ENCODE measurements at places on chromosomes 16 and 17. TPM values are rescaled to one million over a fixed set of nuclear protein-coding genes. Genes with fewer than 3 reads are reported as not detected.

GDPD3 gene
- total RNA-seq, result under 0.01 TPM

DNA sequence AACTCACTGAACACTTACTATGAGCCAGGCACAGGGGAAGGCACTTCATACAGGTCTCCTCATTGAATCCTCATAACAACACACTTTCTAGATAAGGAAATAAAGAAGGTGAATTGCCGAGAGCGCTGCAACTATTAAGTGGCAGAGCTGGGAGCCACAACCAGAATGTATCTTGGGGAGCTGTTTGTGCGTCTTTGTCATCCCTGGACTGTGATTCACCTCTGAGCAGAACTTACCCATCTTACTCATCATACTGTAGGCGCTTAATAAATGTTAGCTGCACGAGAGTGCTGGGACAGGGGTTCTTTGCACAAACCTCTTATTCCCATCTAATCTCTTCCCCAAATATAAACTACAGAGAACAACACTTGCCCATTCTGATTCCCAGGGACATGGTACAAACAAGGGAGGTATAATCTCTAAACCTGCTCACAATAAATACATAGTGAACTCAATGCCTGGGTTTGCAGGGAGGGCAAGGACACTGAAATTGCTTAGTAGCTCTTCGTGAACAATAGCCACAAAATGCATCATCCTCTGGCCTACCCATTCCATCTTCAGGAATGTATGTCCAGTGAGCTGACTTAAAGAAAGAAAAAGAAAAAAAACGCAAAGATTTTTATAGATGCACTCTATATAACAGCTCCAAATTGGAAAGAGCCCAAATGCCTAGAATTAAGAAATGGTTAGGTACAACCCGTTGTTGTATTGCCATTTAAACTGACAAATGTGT is 43.0 kb downstream of the MYO18A start:
- peak; percentile 79 for DNase-seq

DNA sequence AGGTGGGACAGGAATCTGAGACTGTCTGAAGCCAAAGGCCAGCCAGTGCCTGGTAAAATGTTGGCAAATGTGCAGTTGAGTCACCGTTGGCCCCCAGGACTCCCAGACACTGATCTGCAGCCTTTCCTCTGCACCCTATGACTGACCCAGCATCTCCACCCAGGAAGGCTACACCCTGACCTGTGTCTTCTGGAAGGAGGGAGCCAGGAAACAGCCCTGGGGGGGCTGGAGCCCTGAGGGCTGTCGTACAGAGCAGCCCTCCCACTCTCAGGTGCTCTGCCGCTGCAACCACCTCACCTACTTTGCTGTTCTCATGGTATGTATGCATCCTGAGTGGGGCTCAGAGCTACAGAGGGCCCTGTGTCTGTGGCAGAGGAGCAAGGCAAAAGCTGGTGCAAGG is 24.0 kb downstream of the ADGRG5 start:
- no peak for DNase-seq

GRCh38 chr17:29175349-29175748 is 4.8 kb downstream of the MYO18A start:
- no peak for DNase-seq

DNA sequence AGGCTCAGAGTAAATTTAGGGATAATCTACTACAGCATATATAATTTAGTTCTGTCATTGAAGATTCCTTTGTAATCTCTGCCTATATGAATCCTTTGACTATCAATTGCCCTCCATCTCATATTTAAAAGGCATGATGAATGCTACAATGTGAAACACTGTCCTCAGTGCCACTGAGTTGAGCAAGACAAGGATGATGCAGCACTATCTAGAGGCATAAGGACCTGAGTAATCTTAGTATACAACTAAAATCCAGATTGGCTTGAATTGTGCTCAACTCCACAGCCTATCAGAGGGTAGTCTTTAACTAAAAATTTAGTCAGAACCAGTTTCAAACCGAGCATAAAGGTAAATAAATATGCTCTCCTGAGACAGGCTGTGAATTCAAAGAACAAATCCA is 11.6 kb upstream of the STRADA start:
- no peak for DNase-seq
